ENCODE measurements at places on chromosomes 2 and 18.

GRCh38 chr2:126356631-126357030 is 299.3 kb upstream of the GYPC start:
- no peak for DNase-seq

DNA sequence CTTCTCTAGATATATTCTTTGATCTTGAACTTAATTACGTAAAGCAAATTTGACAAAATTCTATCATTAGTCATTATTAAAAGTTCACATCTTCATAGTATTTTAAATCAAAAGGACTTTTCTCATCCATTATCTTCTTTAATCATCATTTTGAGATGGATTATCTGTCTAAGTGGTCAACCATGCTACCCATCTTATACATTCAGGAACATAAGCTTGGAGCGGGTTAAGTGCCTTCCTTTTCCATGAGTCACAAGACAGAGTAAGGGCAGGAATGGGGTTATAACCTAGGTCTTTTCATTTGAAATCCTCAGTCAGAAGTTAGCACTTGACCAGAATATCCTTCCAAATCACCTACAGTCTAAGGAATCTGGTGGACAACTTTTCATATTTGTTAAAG is 297.1 kb downstream of the TCF4 start:
- no peak for DNase-seq

GRCh38 chr2:6069381-6069780 is 377.2 kb downstream of the SOX11 start:
- DNase-seq: no peak

GRCh38 chr18:48441405-48441881 is 32.3 kb upstream of the ZBTB7C start:
- DNase-seq: no peak

GRCh38 chr18:78092901-78093300 is 843.3 kb downstream of the GALR1 start:
- no peak for DNase-seq

DNA sequence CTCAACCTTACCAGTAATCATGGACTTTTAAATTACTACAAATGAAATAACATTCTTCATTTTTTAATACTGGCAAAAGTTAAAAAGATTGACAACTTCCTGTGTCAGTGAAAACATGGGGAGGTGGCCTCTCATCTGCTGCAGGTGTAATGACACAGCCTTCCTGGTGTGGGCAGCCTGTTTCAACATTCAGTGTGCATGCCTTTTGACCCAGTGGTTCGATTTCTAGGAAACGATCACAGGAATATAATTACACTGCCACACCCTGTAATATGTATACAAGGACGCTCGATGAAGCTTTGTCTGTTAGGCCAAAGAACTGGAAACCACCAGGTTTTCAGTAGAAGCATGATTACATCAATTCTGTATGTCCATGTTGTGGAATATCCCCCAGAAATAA is 68.7 kb downstream of the MTHFD2 start:
- DNase-seq: no peak

- no peak for DNase-seq
Observed at GRCh38 chr2:19224011-19224410, 134.4 kb downstream of the OSR1 start.

- no peak for DNase-seq
Observed at GRCh38 chr2:160169471-160169870, 30.6 kb downstream of the ITGB6 start.

- no peak for DNase-seq
Observed at GRCh38 chr2:134324947-134325346, 71.1 kb downstream of the MGAT5 start.

GRCh38 chr2:71347517-71347916 is 15.9 kb downstream of the ZNF638 start:
- DNase-seq: no peak

DNA sequence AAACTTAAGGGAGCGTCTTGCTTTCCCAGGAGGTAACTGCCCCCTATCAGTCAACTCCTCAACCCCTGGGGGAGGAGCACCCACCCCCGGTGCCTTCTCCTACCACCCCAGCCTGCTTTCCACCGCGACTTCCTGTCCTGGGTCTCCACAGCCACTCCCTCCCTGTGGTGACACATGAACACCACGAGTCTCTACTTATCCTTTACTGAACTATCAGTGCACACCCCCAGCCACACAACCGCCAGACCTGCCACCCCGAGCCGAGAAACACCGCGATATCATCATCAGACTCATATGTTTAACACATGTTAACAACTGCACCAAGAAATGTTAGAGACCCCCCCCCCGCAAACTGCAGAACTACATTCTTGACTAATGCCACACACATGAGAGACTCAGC is 43.3 kb downstream of the LONRF2 start:
- no peak for DNase-seq

- no peak for DNase-seq
Observed at GRCh38 chr2:32068-32467, 14.2 kb downstream of the FAM110C start.

DNA sequence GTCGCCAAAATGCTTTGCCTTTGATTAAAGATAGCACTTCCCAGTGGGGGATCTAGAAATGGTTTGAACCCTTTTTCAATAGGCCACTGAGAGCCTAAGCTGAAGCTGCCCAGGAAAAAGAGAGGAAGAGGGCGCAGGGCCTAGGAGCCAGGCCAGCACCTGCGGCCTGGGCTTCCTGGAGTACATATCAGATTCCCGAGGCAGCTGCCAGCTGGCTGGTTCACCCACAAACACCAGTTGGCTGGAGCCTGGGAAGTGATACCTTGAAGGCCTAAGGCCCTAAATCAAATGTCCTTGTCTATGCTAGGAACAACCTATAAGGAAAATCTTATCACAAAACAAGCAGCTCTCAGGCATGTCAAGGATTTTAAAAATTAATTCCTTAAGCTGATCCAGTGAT is 37.1 kb downstream of the ANKRD44 start:
- DNase-seq: no peak

DNA sequence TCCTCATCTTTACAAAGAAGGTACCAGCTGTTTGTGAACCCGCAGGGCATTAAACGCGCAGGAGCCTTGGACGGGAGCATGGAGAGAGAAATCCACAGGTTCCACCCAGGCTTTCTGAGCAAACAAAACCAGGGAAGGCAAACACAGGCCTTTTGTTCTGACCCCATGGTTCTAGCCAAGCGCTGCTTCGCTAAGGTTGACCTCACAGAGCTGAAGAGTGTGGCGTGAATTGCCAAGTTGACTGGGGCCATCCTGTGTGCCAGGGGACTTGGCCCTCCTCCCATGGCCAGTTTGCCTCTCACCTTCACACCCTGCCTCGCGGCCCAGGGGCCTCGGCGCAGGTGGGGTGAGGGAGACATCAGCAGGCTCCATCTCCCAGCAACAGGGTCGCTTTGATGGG is 74.1 kb downstream of the VAPA start:
- no peak for DNase-seq

GRCh38 chr18:42636309-42636708 is 479.2 kb downstream of the RIT2 start:
- DNase-seq: no peak

DNA sequence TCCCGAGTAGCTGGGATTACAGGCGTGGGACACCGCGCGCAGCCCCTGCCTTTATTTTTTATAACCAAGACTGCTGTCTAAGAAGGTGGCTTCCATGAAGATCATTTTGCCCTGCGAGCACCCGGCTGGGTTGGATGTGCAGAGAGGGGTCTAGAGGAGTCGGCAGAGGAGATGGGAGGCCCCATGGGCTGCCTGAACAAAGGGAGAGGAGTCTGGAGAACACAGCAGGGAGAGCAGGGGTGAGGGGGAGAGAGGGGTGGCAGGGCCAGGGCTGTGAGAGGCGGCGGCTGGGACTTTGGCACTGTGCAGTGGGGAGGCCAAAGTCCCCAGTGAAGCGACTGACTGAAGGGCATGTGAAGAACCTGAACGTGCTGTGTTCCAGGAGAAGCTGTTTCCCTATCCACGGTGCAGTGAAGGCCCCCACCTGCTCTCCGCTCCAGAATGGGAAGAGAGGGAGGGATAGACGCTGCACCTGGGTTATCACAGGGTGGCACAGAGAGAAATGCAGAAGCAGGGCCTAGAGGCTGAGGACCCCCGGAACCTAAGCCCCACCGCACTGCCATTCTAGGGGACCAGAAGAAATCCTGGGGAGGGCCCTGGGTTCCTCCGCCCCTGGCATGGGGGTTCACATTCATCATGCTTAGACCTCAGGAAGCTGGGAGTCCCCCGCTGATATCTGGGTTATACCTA is 24.8 kb upstream of the FOSL2 start:
- no peak for DNase-seq

DNA sequence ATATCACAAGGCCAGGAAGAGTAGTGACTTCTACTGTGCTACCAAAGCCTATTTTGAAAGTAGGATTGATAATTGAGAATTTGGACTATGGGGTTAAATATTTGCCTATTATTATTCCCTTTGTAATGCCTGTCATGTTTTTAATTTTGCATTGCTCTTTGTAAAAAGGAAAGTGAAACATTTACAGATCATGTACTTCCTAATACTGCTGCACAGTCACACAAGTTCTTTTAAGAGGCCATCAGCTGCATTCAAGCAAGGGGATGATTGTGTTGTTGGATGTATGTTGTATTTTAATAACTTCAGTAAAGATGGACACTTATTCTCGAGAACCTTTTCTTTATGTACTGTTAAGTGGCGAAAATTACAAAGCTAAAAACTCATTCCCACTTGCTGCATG is 70.1 kb downstream of the PLEKHA3 start:
- no peak for DNase-seq

DNA sequence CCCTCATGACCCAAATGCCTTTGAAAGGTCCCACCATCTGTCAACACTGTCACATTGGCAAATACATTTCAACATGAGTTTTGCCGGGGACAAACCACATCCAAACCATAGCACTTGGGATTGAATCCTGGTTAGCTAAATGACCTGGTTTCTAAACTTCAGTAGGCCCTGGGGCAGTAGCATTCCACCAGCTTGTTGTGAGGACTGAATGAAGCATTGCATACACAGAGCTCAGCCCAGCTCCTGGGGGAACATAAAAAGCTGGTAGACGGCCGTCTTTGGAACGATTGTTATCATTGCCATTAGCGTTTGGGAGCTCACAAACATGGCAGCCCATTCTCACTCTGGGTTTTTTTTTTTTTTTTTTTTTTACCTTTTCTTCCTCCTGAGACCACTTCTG is 57.5 kb upstream of the CXCR4 start:
- no peak for DNase-seq

DNA sequence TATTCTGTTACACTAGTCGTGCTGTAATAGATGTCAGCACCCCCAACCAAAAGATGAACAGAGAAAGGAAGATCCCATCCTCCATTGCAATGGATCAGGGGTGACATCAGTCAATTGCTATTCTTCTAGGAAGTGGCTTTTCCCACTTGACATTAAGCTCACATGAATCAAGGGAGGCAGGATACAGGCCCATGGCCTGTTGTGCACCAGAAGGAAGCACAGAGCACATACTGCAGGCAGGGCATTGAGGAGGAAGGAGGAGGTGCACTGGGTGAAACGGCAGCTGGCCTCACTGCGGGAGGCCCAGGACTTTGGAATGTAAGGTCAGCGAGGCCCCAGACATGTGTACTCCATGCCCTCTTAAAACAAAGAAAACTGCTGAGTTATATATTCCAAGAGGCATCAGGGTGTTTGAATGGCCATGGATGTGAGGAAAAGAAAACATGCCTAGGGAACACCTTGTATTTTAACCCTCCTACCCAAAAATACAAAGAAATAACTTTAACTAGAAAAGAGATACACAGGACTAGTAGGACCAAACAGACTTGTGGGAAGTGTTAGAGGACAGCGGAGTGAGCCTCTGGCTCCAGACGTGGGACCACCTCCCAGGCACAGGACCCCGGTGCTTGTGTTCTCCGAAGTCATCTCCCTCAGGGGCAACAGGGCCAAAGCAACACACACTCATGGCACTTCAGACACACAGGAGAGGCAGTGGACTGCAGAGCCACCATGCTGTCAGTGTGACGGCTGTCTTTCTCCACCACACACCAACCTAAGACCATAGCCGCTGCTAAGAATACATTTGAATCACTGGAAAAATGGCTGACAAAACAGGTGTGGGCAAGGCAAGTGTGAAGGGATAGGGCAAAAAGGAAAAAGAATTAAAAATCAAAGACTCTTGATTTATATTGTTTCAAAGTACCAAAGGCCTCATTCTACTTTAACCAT is 51.4 kb upstream of the RIOK3 start:
- DNase-seq: no peak

GRCh38 chr2:147712051-147712450 is 132.8 kb upstream of the ACVR2A start:
- no peak for DNase-seq

DNA sequence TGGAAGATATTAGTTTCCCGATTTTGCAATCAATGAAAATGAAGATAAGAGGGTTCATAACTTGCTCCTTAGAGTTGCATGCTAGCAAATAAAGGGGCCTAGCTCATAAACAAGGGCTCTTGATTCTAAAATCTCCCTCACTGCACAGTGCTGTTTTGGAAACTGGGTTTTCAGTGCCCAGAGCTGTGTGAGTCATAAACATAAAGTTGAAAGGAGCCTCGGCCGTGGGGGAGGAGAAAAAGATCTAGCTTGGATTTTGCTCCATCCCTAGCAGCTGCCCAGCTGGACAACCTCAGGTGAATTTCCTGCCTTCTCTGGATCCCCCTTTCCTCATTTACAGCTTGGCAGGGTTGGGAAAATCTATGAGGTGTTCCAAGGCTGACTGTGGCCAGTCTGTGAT is 42.5 kb downstream of the LYPD1 start:
- DNase-seq: no peak

- DNase-seq: no peak
Observed at GRCh38 chr2:10004401-10004800, 38.9 kb upstream of the KLF11 start.

DNA sequence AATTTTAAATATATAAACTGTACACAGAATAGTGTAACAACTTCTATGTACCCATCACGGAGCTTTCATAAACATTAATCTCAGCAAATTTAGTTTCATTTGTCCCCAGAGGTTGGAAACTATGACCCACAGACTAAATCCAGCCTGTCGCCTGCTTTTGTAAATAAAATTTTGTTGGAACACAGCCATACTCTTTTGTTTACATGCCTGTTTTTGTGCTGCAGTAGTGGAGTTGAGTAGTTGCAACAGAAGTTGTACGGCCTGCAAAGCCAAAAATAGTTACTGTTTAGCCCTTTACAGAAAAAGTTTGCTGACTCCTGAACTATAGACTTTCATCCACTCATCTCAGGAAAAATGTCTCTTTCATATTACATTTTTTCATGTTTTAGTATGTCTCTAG is 39.8 kb downstream of the RBM45 start:
- no peak for DNase-seq

GRCh38 chr2:105752691-105753358 is 8.1 kb downstream of the NCK2 start:
- DNase-seq: no peak

Data from stimulated activated CD8-positive, alpha-beta memory T cell treated with anti-CD3 and anti-CD28 coated beads, Interleukin-4, amount 100 ng/mL, for 4 hours (primary cell).